Fibroblast of skin of back (primary cell): ENCODE measurements at places on chromosomes 11 and 22.

DNA sequence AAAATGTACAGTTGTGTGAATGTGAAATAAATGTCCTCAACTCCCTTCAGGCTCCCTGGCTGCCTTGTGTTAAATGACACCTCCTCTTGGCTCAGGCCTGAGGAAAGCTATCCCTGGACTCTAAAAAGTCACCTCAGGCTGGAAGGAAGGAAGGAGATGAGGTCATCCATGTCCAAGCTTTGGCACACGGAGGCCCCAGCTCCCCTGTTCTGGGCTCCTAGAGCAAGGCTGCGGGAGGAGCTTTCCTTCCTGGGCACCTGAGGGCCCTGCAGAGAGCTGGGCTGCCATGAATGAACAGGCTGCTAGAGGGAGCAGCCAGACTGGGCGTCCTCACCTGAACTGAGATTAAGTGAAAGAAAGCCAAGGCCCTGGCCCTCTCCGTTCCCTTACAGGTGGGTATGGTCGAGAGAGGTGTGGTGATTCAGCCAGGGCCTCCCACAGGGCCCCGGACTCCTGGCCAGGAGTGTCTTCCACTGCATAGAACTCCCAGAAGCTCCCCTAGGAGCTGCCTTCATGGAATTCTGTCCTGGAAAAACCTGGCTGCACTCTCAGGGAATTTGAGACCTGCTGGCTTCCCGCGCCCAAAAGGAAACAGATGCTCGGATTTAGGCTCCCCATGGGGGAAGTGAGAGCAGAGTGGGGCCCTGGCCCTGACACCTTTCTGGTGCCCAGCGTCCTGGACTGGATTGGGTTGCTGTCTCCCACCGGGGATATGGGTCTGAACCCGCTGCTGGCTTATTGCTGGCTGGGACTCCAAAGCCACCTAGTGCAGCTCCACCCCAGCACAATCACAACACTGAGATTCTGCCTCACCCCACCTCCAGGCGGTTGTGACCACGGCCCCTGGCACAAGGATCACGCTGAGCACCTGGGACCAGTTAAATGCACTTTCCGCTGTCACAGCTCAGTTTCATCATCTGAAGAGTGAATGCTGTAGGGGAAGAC is 22.2 kb downstream of the MYBPC3 start:
- DNase-seq = peak; percentile 9

GRCh38 chr11:77069969-77070582 is 3.3 kb downstream of the CAPN5 start:
- DNase-seq = no peak

DNA sequence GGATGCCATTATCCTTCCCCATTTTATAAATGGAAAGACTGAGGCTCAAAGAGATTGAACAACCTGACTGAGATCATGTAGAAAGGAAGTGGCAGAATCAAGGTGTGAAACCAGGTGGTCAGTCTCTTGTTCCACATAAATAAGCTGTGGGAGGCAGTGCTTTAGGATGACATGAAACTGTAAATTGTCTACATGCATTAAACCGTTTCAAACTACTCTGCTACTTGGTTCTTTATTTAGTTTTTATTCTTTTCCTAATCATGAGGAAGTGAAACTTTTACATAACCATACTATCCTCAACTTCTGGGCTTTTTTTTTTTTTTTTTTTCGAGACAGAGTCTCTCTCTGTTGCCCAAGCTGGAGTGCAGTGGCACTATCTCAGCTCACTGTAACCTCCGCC is 34.9 kb downstream of the CADM1 start:
- no peak for DNase-seq

DNA sequence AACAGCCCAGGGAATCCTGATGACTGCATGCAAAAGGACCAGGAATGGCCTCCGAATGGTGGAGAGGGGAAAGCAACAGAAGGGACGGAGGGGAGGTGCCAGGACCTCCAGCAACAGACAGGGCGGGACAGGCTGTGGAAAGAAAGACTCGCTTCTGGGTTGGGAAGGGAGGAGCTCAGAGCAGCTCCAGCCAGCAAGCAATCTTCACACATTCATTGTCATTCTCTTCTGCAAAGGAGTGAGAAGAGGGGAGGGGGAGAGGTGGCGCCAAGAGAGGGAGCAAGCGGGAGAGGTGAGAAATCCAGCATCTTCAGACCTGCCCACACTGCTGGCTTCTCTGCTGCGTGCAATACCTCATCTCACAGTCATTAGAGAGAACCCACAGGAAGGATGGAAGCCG is 509.0 kb downstream of the BUD13 start:
- no peak for DNase-seq
